A549 treated with dexamethasone at 1 μM for 4 hours (cell line): ENCODE measurements at places on chromosomes 3 and 15. TPM values are rescaled to one million over a fixed set of nuclear protein-coding genes. Genes with fewer than 3 reads are reported as not detected.

The GOLGA8T gene
- total RNA-seq: 1.1 to 1.9 TPM (median 1.6 TPM) in 5 replicates

The GP9 gene
- not detected in 5 replicates for total RNA-seq

The P2RY12 gene
- not detected in 5 replicates for total RNA-seq

The CHCHD6 gene
- 17.9 to 21.9 TPM (median 19.2 TPM) in 5 replicates for total RNA-seq

The STRA6 gene
- 44.2 to 82.1 TPM (median 71.9 TPM) in 5 replicates for total RNA-seq

The SOX14 gene
- not detected in 5 replicates for total RNA-seq

The FYTTD1 gene
- 23.4 to 33.6 TPM (median 32.5 TPM) in 5 replicates for total RNA-seq

The ZNF662 gene
- not detected in 5 replicates for total RNA-seq

The HDC gene
- total RNA-seq: 0.05 to 0.09 TPM (median 0.08 TPM) in 4 of 5 replicates, not detected in the other

The LRRC31 gene
- not detected in 5 replicates for total RNA-seq

The IL17RB gene
- 0.41 to 1.00 TPM (median 0.69 TPM) in 5 replicates for total RNA-seq
